Mesothelial cell of epicardium (in vitro differentiated cells): ENCODE measurements at places on chromosomes 6 and 20.

- no peak for DNase-seq
Measured at GRCh38 chr6:41719436-41720261, 15.8 kb downstream of the TFEB start.

DNA sequence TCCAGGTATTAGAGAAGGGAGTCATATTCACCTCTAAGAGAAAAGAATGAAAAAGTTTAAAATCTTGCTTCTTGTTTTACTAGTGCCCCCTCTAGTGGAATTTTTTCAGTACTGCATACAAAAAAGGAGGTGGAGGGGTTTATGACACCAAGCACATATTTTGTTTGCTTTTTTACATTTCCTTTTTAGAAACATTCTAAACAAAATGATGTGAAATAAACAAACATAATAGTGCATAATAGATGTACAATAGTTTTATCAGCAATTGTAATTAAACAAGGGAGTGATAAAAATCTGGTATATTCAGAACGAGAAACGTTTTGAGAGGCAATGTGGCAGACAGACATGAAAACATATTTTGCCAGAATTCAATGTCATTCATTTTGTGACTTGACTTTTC is 111.0 kb upstream of the TFAP2D start:
- no peak for DNase-seq

DNA sequence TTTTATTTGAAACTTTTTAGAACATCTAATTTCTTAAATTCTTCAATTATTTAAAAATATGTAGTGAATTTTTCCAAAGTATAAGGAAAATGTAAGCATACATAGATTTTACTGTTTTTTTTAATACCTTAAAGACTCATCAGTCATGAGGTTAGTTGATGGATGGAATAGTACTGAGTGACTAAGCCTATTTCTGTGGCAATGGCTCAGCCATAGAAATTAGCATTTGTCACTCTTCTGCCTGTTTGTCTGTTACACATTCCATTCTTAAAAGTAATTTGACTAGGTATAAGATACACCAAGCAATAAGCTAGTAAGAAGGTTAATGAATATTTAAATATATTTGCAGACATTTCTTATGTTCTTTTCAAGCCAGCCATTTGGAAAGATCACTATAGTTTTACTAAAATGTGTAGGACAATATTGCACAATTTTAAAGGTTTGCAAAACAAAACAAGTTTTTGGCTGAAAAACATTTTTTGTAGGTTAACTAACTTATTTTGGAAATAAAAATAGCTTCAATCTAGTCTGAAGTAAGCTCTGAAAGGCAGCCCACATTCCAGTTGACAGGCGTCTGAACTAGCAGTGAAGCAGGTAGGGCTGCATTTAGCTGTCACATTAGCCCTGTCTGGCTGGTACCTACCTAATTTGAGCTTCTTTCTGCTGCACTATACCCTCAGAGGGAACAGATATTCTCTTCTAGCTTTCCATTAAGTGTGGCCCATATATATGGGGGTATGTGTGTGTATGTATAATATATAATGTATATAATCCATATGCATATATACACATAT is 385.7 kb downstream of the GRIK2 start:
- DNase-seq: no peak

DNA sequence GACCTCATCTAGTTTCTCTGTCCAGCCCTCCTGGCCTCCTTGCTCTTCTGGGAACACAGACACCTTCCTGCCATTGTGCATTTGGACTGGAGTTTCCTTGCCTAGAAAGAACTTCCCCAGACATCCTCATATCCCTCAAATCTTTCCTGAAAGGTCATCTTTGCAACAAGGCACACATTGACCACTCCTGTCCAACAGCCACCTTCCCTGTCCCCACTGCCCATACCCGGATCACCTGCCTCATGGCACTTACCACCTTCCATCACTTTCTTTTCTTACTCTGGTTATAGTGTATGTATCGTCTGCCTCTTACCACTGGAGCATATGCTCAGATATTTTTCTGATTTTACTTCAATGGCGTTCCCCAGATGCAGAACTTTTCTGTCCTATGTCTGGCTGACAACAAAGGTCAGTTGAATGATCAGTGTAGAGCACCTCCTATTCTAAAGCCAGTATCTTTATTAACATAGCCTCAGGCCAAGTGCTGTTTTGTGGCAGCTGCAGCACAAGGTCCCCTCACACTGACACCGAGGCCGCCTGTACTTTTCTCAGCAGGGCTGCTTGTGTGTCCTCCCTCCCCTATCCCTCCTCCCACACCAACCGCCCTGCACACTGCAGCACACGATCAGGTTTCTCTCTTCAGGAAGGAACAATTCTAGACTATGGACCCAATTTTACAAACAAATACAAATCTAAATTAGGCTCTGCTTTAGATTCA is 4.1 kb downstream of the HLA-C start:
- DNase-seq: no peak

- DNase-seq: no peak
Measured at GRCh38 chr6:145863366-145863765, 48.8 kb upstream of the FBXO30 start.

- DNase-seq: no peak
Measured at GRCh38 chr6:139013185-139013800, 15.3 kb upstream of the ABRACL start.

GRCh38 chr6:22958677-22959076 is 389.3 kb downstream of the HDGFL1 start:
- no peak for DNase-seq

- DNase-seq: no peak
Measured at GRCh38 chr6:159080217-159080976, 35.6 kb upstream of the TAGAP start.

DNA sequence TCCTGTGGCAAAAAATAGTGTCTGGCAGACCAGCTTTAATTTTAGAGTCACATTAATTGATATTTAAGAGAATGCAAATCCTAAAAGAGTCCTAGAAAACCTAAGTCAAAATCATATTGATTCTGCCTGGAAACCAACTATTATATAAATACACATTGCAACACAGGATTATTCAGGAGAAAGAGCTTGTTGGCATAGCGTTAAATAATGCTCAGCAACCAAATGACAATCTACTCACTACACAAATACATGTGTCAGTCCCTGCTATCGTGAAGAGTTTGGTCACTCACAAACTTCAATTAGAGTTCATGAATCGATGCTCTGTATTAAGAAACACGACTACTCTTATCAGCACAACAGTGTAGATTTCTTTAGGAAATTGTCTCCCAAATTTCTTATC is 54.2 kb downstream of the CGA start:
- no peak for DNase-seq

DNA sequence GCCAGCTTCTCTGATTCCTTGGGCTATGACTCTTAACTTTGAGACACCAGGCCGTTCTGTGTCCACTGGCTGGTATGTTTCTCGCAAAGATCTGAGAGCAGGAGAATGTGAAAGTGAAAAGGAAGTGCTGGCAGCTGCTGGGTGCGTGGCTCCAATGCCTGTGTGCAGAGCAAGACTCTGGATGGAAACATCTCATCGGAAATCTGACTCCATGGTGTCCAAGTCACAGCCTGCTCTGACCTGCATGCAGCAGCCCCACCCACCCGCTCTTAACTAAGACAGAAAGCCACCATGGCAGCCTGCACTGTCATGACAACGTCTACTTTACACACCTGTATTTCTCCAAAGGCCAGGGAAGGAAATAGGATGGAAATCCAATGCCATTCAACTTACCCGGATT is 66.3 kb upstream of the MPC1 start:
- DNase-seq: no peak

- no peak for DNase-seq
Measured at GRCh38 chr20:21344206-21344900, 41.2 kb downstream of the XRN2 start.

GRCh38 chr6:116159782-116160524 is 34.0 kb upstream of the COL10A1 start:
- no peak for DNase-seq

DNA sequence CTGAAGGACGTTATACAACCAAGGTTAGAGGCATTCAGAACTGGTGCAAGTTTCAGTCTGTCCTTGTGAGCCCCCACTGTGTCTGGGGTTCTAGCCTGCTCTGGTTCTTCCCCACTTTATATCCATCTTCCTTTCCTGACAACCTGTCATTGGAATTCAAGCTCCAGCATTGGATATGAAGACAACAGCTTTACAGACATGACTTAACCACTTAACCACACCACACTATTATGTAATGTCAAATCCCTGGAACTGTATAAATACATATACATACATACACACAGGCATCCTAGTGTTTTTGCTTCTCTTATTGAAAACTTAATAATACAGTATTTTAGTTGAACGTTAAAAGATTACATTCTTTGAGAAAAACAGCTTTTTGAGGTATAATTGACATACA is 217.9 kb upstream of the SGK1 start:
- DNase-seq: no peak

GRCh38 chr20:58208944-58209343 is 19.5 kb downstream of the ANKRD60 start:
- no peak for DNase-seq

- no peak for DNase-seq
Measured at GRCh38 chr6:11206576-11206975, 25.9 kb downstream of the NEDD9 start.

- DNase-seq: no peak
Measured at GRCh38 chr6:112842330-112842685, 495.2 kb downstream of the RFPL4B start.

DNA sequence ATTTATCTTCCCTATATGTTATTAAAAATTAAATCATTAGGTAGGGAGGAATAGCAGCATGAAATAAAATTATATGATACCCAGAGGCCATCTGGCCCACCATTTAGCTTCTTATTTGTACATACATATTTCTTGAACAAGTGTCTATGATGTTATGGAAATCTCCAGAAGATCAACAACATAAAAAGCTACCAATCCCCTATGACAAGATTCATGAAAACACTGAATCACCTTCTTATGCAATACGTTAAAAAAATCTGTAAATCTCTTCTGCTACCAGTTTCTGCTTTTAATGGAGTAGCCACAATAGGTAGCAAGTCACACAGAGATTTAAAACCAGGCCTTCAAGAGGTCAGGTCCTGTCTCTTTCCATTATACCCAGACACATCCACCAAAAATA is 125.8 kb upstream of the ENPP5 start:
- no peak for DNase-seq

GRCh38 chr6:46044881-46045617 is 29.4 kb upstream of the CLIC5 start:
- DNase-seq: no peak

DNA sequence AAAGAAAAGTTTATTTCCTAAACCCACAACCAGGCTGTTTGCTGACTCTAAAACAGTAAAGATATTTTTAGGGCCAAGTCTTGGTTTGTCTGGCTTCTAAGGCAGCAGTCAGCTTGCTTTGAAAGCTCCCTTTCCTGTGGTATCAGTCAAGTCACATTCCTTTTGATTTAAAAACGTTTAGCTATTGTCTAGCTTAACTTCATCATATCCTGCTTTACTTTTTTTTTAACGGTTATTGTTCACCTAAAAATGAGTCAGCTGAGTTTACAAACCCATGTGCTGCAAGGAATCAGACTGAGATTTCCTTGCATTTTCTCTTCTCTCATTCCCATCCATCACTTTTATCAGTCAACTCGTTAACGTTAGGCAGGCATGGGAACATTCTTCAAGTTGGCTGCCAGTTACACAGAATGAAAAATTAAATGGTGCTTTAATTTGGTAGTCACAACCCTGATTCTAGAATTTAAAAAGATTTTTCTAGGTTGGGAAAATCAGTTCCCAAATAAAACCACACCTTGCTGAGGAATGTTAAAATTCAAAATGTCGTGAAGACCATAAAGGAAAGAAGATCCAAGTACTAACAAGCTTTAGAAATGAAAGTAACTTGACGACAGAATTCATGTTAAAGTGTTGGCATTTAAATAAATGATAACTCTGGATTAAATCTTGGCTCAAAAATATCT is 45.9 kb downstream of the ELOVL5 start:
- no peak for DNase-seq
